ENCODE measurements at places on chromosomes 6 and 20.

DNA sequence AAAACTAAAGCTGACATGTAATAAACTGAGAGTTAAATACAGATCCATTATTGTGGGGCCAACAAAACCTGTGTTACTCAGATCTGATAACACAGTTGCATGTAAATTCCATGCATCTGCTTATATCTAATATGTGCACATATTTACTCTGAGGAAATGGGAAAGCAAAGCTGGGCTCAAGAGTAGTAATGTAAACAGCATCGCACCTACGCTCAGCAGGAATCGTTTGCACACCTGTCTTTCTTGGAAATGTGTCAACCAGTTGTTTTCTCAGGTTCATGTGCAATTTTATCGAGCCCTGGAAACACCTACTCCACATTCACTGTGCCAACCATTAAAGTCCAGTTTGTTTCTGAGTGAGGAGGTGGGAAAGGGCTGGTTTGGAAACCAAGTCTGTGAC lies 80.3 kb upstream of the CNKSR3 start:
- no peak for DNase-seq

- DNase-seq, result no peak
Observed at GRCh38 chr20:9261781-9262180, 192.9 kb downstream of the PLCB4 start.

DNA sequence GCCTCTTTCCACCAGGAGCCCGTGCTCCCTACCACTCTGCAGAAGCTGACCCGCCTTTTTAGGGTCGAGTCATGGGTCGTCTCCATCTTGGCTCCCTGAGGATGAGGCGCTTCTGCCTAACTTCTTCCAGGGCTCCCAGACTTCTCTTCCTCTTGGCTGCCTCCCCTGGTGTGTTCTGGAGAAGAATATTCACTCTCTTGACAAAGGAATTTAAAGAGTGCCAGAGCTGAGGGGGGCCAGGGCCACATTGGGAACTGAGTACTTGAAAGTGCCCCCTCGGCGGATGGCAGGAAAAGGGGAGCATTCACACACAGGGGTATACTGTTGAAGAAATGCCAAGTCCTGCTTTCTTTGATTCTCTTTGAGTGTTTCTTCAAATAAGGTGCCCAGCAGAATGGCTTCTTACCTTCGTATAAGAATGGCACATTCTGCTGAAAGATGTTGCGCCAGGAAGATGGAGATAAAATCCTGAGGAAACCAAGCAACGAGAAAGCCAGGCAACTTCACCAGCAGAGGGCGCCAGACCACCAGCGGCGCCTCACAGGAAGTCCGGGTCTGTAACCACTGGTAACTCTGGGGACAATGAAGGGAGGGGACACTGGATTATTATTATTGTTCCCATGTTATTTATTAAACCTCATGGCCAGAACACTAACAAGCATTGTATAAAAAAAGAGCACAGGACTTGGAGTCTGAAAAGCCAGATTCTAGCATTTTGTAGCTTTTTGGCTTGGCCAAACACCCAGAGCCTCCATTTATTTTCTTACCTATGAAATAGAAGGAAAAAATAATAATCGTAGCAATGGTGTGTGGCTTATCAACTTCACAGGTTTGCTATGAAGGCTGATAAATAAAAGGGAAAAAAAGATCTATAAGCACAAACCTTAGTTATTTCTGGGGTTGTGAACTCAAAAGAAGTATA lies 176.7 kb downstream of the HACE1 start:
- peak; percentile 69 for DNase-seq

DNA sequence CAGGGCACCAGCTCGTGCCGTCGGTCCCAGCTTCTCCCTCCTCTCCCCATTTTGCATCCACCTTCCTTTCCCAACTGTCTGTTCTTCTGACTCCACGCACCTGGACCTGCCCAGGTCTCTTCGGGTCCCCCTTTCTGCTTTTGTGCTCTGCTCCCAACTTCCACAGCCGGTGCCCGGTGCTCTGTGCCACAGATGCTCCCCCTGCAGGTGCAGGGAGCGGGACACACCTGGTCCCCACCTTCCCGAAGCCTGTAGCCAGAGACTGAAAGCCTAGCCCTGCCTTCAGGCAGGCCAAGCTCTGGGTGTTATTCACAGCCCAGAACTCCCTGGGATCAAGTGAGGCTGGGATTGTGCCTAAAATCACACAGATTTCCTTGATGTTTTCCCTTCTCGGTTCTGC lies 24.6 kb upstream of the BMP7 start:
- DNase-seq, result no peak

DNA sequence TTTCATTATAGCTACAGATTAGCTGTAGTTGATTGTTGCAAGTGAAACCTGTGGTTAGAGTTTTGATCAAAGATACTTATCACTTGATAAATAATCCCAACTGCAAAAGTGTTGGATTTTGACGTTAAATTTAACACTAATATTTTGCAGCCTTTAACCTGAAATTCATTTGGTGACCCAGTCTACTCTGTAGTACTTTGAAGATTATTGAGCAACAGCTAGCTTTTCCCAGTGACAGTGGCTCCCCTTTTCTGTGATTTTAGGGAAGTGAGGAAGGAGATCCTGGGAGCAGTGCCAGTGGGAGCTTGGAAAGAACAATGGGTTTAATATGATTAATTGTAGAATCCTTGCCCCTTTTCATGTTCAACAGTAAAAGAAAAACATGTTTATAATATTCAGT lies 76.9 kb downstream of the NCOA3 start:
- DNase-seq, result no peak

DNA sequence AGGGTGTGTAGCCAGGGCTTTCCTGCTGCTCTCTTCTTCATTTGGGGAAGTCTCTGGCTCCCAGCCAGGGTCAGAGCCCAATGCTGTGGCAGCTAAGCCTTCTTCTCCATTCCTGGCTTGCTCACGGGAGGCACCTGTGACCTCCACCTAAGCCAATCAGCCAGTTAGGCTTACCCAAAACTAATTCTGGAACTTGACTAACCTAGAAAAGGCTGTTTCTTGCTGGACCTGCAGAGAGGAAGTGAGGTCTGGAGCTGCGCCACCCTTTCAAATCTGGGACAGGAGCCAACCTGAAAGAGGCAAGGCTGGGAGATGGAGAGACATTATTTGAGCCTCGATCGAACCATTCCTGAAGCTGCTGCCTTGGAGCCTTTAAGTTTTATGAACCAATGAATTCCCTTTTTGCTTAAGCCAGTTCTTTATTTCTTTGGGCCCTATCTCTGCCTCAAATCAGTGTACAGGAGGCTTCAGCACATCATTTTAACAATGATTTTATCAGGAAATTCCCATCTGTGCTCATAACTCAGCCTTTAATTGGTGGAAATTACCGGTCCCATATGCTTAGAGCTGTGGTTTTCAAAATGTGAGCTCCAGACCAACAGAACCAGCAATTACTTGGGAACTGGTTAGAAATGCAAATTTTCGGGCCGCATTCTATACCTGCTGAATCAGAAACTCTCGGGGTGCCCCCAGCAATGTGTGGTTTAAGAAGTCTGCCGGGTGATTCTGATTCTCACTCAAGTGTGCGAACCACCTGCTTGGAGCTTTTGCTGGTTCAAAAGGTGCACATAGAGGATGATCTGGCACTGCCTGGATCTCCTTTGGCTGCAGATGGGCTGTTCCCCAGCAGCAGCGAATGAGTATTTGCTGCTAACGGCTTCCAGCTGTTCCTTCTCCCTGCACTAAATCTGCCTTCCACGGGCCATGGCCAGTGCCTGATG lies 97.4 kb upstream of the RNF24 start:
- no peak for DNase-seq

DNA sequence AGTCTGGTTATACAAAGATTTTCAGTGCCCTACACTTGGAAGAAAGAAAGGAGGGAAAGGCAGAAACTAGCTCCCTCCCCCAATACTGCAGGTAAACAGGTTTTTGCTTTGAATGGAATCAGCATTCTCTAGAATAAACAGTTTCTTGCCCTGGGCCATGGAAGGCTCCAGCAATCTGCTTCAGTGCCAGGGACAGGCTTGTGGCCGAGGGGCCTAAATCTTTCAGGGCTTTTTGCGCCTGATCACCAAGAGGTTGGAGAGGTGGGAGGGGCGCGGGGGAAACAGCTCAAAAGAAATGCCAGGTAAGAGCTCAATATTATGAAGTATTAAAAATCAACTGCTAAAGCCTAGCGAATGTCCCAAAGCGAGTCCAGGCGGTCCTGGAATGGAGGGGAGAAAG lies 23.8 kb downstream of the TFAP2B start:
- no peak for DNase-seq

DNA sequence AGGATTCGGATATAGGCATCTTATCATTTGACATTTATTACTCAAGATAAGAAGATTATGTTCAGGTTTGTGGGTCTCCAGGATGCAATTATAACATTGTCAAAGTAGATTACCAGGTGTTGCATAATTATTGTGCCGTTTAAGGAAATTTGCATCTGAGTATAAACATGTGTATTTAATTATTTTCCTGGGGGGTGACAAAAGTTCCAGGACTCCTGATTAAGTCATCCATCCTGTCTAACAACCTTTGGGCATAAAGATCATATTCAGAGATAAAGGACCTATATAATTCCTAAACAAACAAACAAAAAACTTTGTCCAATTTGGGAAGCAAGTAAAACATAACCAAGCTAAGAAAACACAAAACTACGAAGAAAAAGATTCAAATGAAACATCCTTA lies 3.3 kb upstream of the PPP1R14C start:
- DNase-seq, result no peak

- no peak for DNase-seq
Observed at GRCh38 chr6:138647006-138647405, 126.6 kb upstream of the CCDC28A start.

DNA sequence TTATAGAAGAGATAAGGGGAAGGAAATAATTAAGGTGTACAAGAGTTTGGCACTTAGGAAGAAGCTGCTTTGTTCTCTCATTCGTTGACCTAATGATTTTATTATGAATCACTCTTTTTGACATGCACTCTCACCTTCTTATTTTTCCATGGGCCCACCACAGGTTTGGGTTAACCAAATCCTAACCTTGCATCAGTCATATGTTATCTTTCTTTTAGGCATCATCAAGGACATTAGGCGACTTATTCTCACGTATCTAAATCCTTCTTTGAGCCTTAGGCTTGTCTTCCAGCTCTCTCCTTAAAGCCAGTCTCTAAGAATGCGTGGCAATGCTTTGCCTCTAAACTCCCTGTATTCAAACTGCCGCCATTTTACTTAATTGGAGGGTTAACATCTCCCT lies 58.3 kb downstream of the TNFRSF21 start:
- no peak for DNase-seq

- no peak for DNase-seq
Observed at GRCh38 chr20:50504231-50504823, 5.9 kb upstream of the PTPN1 start.

DNA sequence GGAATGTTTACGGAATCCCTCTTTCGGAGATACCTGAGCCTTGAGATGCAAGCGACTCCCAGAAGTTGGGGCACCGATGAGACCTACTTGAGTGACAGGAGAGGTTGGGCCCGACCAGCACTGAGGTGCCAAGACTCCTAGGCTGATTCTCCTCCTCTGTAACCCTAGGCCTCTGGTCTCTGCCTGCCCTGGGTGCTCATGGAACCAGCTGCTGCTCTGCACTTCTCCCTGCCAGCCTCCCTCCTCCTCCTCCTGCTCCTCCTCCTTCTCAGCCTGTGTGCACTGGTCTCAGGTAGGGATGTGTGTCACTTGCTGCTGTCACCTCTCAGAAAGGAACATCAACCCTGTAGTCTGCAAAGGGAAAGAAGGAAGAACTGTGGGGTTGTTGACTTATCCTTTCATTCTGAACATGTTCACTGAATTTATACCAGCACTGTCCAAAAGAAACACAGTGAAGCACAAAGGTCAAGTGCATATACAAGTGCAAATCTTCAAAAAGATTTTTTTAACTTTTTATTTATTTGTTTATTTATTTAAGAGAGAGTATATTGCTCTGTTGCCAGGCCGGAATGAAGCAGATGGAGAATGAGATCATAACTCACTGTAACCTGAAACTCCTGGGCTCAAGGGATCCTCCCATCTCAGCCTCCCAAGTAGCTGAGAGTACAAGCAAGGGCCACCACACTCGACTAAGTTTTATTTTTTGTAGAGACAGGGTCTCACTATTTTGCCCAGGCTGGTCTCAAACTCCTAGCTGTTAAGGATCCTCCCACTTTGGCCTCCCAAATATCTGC lies 913 bp downstream of the BTN2A2 start:
- DNase-seq, result no peak

DNA sequence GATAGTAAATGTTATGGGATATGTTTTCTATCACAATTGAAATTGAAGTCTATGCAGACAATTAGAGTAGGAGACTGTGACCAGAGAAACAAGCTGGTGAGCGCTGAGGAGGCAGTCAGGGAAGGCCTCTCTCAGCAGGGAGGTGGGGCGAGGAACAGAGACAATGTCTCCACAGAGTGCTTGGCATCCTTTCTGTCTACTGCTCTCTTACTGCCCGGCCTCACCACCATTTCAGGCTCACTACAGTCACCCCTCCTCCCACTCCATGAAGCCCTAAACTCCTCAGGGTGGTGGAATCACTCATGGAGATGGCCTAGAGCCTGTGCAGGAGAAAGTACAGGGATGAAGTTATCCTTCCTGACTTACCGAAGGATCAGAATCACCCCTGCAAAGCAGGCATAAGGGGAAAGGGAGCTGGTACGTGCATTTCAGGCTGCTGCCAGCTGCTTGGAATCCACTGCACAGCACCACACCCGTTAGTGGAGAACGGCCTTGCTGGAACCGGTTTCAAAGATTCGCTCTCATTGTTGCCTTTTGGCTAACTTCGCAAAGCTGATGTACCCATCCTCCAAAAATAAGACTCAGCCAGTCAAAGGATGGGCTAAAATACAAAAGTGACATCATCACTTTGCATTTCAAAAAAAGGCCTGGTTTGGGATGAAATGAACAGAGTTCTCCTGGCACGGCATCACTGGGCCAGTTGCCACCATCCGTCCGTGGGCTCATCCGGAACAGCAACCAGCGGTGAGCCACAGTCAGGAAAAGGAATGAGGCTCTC lies 67.3 kb downstream of the SLC22A23 start:
- no peak for DNase-seq

DNA sequence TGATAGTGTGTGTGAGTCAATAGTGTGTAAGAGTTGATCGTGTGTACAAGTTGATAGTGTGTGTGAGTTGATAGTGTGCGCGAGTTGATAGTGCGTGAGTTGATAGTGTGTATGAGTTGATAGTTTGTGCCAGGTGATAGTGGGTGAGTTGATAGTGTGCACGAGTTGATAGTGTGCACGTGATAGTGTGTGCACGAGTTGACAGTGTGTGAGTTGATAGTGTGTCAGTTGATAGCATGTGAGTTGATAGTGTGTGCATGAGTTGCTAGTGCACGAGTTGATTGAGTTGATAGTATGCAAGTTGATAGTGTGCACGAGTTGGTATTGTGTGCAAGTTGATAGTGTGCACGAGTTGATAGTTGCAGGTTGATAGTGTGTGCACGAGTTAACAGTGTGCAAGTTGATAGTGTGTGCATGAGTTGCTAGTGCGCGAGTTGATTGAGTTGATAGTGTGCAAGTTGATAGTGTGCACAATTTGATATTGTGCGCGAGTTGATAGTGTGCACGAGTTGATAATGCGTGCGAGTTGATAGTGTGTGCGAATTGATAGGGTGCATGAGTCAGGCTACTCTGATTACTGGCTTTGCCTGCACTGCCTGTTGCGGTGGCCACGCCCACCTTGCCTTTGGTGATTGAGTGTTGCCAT lies 35.8 kb upstream of the IYD start:
- no peak for DNase-seq

Data from activated CD4-positive, alpha-beta T cell treated with anti-CD3 and anti-CD28 coated beads for 4 hours (primary cell).